Stimulated activated CD8-positive, alpha-beta memory T cell treated with anti-CD3 and anti-CD28 coated beads, Interleukin-4, amount 100 ng/mL, for 1 hour (primary cell): ENCODE measurements at places on chromosomes 5 and 9.

DNA sequence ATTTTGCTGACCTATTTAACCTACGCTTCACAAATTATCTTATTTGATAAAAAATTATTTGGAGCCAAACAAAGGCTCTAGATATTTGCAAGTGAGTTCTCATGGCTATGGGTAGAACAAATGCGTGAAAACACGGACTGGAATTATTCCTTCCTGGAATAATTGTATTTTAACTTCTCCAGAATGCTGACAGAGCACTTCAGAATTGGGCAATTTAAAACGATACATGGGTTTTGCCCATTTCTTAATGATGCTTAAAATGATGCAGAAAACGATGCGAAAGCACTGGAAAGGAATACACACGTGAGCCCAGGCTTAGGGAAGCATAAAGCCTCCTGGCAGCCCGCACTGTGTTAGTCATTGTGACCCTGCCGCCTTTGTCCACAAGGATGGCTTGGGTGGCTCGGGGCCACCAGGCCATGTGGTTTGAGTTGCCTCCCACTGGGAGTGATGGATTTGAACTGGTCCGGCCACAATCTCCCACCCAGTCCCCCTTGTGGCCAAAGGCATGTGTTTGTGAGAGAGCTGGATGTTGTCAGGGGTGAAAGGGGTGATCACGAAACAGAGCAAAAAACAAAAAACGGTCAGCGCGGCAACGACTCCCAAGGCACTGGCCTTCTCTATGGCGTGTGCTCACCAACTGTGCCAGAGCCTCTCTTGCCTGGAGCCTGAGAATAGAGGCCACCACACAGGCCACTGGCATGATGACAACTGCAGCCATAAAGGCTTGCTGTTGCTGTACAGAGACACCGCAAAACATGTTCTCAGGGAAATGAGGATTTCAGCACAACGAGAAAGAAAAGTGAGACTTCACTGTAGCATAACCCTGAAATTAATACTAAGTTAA lies 234.2 kb upstream of the ADAMTS16 start:
- no peak for DNase-seq

- no peak for DNase-seq
Observed at GRCh38 chr5:43643327-43643726, 40.3 kb downstream of the NNT start.

GRCh38 chr5:73346878-73347408 lies 101.6 kb downstream of the FOXD1 start:
- DNase-seq: no peak

DNA sequence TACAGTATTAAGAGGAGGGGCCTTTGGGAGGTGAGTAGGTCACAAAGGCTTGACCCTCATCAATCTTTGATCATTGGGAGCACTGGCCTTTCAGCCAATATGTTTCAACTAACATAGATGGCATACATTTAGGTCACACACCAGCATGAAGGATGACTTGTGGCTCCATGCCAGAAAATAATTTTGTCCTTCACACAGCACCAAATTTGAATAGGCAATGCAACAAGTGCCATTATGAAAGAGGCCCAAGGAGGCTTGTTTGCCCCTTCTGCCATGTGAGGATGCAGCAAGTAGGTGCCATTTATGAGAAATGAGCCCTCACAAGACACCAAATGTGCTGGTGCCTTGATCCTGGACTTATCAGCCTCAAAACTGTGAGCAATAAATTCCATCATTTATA lies 81.1 kb downstream of the JAKMIP2 start:
- DNase-seq: no peak

- DNase-seq: no peak
Observed at GRCh38 chr5:33210978-33211377, 229.8 kb upstream of the TARS1 start.

DNA sequence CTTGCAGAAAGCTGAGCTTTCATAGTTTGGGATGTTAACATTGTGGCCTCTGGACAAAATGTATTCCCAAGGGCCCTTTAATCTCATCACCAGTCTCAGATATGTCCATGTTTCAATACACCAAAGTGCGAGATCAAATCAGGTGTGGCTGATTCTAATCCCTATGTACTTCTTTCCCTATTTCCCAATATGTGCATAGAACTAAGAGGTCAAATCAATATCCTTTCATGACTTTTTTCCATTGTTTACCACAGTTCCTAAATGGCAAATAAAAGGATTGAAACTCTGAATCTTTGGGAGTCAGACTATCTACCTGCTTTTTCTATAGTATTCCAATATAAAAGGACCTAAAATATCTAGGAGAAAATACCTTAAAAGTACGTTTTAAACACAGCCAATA lies 105.0 kb downstream of the FBXO38 start:
- no peak for DNase-seq

GRCh38 chr9:108103046-108103693 lies 613.6 kb upstream of the KLF4 start:
- DNase-seq: no peak

GRCh38 chr9:111301195-111301594 lies 28.8 kb downstream of the OR2K2 start:
- DNase-seq: no peak

DNA sequence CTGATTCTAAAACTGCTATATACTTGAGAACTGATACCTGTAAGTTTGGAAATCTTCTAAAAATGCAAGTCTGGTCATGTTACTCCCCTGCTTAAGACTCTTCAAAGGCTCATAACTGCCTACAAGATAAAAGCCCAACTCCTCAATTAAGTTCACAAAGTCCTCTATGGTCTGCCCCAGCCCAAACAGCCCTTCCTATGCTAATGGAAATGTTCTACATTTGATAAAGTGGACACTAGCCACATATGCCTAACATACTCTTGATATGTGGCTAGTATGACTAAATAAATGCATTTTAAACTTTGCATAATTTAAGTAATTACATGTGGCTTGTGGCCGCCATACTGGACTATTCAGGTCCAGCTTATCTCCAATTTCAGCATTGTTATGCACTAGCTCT lies 204.5 kb downstream of the AP3B1 start:
- no peak for DNase-seq

GRCh38 chr5:151745071-151745705 lies 13.2 kb downstream of the ATOX1 start:
- DNase-seq: no peak

- DNase-seq: no peak
Observed at GRCh38 chr9:132312873-132313272, 41.9 kb downstream of the SETX start.

DNA sequence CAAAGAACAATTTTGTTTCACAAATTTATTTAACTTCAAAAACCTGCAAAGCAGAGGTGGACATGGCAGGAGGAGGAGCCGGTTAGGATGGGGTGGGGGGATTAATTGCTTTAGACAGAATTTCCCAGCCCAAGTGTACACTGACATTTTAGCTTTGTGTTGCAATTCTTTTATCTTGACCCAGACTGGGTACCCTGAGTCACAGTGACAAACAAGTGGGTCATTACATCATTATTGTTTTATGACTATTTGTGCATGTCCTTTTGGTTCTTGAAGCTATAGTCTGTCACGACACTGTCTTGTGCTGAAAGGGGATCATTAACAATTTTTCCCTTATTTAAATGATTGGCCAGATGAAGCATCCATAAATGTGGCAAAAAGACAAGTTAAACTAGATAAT lies 84.5 kb upstream of the VCAN start:
- no peak for DNase-seq

GRCh38 chr5:51345106-51345505 lies 38.1 kb upstream of the ISL1 start:
- no peak for DNase-seq

DNA sequence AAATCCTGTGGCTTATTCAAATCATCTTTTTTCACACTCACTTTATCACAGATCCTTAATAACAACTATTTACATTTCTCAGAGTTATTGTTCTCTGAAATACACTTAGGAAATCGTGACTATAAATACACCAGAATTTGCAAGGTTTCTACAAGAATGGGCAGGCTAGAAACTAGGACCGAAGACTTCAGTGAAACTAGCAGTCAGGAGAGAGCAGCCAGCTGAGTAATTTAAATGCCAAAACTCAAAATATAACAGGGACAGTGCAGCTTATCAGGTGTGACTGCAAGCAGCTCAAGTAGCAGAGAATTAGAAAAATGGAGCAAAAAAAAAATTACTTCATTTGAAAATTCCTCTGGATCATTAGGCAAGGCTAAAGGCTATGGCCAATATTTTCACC lies 719.3 kb upstream of the ZNF608 start:
- DNase-seq: no peak

GRCh38 chr5:59813761-59814536 lies 79.6 kb downstream of the PDE4D start:
- no peak for DNase-seq

DNA sequence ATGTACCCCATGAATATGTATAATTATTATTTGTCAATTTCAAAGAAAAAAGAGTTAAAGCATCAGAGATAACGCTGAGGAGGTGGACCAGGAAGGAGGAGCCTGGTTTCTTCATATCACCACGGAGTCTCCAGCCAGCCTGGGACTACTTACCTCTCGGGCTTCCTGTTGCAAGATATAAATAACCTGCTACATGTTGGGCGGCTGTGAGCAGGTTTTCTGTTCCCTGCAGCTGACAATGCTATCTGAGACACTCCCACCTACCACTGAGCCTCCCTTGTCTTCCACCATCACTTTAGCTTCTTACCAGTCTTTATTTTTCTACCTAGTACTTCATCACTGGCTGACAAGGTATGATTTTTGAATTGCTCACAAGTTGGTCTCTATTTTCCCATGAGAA lies 102.7 kb upstream of the CPEB4 start:
- DNase-seq: no peak

GRCh38 chr9:129456549-129457324 lies 164.2 kb downstream of the C9orf50 start:
- DNase-seq: no peak

- DNase-seq: no peak
Observed at GRCh38 chr5:169307646-169308045, 6.7 kb upstream of the SLIT3 start.

DNA sequence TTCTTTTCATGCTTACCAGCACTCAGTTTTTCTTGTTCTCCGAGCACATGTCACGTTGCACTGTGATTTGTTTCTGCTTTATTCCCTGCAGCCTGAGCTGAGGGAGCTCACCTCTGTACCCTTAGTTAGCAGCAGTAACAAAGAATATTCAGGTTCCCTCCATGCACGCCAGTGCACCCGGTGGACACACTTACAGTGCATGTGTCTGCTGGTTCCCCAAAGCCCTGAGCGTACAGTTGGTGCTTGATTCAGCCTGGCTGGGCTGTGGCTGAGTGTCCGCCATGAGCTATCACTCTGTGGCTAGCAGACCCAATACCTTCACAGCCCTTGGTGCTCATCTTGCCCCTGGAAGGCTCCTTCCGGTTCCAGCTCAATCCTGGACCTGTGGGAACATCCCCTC lies 93.5 kb downstream of the MVB12B start:
- no peak for DNase-seq

DNA sequence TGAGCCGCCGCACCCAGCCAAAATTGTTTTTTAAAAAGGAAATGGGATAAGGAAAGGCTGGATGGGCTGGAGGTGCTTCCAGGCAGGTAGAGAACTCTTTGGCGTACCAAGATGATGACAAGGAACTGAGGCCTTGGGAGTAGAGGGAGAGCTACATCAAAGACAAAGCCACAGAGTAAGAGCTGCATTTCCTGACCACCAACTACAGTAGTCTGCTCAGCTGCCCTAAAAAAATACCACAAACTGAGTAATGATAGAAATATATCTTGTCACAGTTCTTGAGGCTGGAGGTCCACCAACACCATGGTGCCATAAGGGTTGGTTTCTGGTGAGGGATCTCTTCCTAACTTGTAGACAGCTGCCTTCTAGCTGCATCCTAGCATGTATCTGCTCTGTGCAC lies 8.2 kb downstream of the OR1K1 start:
- no peak for DNase-seq

DNA sequence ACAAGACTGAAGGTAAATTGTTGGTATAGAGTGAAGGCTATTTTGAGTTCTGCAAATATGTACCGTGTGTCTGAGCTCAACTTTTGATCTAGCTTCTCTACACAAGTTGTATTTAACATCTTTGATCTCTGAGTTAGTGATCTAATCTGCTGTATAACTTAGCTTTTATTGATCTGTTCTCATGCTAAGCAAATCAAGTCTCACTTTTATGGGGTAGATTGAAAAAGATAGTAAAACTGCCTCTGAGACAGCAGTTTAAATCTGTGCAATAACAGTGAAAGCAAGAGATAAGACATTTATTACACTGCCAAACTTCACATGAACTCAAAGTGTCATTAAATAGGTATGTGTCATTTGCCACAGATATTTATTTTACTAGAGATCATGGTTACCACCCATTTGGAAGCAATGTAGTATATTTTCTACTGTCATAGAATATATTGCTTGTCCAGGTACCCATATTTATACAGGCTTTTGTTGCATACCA lies 477.3 kb downstream of the ISL1 start:
- DNase-seq: no peak

DNA sequence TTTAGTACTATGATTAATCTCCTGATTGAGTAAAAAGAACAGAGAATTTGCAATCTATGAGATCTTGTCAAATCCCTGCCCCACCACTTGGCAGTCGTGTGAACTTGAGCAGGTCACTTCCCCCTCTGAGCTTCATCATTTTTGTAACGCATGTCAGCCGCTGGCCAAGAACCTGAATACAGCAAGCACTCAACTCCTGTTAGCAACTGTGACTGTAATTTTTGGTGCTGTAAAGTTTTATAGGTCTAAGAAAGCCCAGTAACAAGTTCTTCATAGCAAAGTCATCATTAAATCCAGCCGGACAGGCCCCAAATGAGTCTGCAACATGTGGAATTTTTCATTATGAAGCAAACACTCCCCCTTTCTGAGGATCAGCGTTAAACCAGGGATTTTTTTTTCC lies 49.4 kb downstream of the DRD1 start:
- no peak for DNase-seq

GRCh38 chr5:125151150-125151900 lies 404.9 kb upstream of the ZNF608 start:
- DNase-seq: no peak

DNA sequence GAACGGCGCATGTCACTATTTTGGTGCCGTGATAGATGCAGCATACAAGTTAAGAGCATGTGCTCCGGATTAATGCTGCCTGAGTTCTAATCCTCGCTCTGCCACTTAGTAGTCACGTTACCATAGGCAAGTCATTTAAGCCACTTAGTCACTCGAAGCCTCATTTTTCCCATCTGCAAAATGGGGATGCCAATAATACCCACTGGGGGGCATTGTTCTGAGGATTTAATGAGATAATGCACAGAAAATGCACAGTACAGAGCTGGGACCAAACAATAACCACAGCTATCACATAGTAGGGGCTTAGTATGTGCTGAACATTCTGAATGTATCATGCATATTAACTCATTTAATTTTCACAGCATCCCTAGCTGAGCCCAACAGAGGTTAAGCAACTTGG lies 9.1 kb downstream of the NIPAL4 start:
- DNase-seq: no peak

DNA sequence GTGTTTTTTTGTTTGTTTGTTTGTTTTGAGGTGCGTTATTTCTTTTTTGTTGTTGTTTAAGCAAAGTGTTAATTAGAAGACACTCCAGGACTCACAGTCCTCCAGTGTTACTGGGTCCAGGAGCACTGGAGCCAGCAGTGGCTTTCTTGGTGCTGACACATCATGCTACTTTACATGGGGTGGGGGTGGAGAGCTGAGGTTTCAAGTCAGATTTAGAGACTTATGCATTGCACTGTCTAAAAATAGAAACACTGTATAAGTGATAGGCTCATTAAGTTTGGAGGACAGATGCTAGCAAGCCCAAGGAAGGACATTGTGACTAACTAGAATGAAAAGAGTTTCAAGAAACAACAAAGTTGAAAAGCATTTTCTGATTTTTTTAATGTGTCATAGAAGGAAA lies 2209.2 kb downstream of the MAT2B start:
- no peak for DNase-seq
